ENCODE measurements at places on chromosomes 5 and 9.

GRCh38 chr9:136784249-136784996 lies 6.7 kb upstream of the TMEM141 start:
- DNase-seq, result no peak

DNA sequence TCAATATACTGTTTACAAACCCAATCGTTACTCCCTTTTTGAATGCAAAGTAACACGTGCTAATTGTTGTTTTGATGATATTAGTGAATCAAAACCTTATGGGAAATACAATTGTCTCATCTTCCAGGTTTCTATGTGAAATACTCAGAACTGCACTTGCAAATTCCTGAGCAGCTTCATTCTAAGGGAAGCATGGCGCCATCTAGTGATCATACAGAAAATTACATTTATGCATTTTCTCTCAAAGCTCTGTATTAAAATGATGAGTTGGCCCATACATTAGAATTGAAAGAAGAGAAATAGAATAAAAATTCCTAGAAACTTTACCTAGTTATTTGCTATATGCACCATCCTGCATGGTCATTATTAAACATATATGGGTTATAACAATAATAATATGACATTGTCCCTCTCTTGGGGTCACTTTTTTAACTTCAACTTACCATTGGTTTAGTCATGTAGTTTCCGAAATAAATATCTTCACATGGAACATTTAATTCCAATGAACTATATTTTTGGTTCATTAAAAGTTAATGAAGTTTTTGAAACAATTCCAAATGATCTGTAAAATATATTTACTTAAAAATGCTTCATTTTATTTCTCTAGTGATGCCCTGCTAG lies 220.0 kb downstream of the PDE4D start:
- no peak for DNase-seq

GRCh38 chr9:121399883-121400607 lies 30.0 kb upstream of the STOM start:
- peak; percentile 37 for DNase-seq

- DNase-seq, result peak; percentile 59
Observed at GRCh38 chr5:20360263-20360662, 372.3 kb upstream of the CDH18 start.

DNA sequence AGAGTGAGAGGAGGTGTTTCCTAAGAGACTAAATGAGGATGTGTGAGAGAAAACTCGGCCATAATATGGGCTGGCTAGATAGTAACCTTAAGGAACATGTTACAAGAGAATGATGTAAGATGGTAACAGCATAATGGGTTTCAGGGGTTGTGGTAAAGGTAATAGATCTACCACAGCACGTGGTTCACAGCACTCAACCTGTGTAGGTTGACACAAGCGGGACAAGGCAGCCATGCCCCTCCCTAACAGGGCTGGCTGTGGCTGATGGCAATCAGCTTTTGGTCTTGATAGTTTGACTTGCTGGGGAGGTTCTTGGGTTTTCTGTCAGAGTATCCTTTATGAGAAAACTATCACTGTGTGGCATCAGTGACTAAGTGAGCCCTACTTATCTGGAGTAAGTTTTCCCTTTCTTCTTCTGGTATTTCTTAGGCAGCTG lies 138.6 kb downstream of the TRIO start:
- DNase-seq, result no peak

GRCh38 chr5:113213551-113214425 lies 221.0 kb downstream of the TSSK1B start:
- DNase-seq, result no peak

- no peak for DNase-seq
Observed at GRCh38 chr9:127562841-127563401, 49.2 kb upstream of the STXBP1 start.

GRCh38 chr5:124596595-124597421 lies 149.6 kb downstream of the ZNF608 start:
- DNase-seq, result peak; percentile 93

DNA sequence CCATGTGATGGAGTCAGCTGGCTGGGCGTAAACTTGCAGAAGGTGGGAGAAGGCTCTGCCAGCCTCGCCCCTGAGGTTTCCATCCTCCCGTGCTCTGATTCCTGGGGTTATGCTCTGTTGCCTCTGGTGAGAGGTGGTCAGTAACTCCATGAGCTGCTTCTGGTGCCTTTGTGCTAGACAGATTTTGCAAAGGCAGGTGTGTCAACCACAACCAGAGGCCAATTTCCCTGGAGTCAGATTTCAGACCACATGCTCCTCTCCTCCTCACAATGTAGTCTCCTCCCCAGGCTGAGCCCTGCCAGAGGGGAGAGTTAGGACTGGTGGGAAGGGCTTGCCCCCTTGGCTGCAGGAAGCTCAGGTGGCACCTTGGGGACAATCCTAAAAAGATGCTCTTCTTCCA lies 38.8 kb upstream of the TENT4A start:
- no peak for DNase-seq

DNA sequence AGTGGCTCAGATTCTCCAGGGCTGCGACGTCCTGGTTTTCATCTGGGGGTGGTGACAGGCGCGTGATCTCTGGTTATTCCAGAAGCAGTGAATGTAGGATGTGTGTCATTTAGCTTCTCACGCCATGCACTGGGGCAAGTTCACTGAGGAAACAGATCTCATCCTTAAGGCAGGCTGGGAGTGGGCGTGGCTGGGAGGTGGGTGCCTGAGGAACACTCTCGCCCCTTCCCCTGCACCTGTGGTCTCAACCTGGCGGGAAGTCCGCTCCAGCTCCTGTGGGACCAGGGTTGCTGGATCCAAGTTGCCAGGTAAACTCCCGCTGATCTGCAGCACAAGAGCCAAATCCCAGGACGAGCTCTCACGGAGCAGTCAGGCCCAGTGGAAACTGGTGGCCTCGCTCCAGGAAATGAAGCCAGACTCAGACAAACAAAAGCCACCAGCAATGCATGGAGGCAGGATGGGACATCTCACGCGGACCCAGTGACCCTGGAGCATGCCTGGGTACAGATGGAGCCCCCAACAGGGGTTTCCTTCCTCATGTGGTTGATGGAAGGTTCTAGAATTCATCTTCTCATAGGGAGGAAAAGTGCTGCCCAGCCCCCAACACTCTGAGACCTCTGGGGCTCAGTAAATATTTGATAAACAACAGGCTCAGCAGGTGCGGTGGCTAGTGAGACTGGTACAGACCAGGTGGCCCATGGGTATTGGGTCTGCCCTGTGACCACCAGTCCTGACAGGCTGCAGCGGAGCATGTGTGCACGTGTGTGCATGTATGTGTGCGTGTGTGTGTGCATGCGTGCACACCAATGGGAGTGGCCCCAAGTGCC lies 16.3 kb upstream of the SLC12A7 start:
- DNase-seq, result no peak

- no peak for DNase-seq
Observed at GRCh38 chr5:149416987-149417710, 38.1 kb upstream of the IL17B start.

- DNase-seq, result no peak
Observed at GRCh38 chr9:112285056-112285455, 48.4 kb downstream of the PTBP3 start.

DNA sequence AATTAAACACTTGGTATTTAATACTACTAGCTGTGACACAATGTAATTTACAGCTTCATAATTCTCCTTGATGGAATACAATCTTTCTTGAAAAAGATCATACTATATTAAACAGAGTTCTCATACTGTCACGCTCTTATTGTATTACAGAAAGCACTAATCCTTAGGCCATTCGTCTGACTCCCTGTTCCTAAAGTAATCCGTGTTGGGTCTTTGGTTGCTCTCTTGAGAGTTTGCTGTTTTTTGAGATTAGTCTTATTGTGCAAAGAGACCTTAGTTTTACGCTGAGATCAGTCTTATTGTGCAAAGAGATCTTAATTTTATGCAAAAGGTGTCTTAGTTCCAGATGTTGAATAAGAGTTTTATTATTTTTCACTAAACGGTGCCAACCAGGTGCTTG lies 190.6 kb downstream of the ISL1 start:
- no peak for DNase-seq

DNA sequence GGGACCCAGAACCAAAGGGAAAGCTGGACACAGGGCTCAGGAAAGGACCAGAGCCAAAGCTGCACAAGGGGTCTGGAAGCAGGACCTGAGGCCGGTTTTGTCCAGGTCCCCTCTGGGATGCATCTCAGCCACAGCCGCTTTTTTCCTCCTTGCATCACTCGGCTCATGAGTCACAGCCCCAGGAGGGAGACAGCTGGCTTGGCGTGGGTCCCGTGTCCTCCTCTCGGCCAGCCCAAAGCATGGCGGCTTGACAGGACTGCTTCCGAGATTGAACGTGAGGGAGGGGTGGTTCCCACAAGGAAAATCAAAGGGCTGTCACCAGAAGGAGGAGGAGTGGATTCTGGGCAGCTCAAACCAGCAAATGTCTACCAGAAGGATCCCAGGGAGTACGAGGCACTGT lies 56.7 kb upstream of the CPLX2 start:
- DNase-seq, result no peak

GRCh38 chr9:81682797-81683196 lies 6.5 kb downstream of the TLE1 start:
- no peak for DNase-seq

GRCh38 chr9:38362852-38363588 lies 29.5 kb upstream of the ALDH1B1 start:
- no peak for DNase-seq

DNA sequence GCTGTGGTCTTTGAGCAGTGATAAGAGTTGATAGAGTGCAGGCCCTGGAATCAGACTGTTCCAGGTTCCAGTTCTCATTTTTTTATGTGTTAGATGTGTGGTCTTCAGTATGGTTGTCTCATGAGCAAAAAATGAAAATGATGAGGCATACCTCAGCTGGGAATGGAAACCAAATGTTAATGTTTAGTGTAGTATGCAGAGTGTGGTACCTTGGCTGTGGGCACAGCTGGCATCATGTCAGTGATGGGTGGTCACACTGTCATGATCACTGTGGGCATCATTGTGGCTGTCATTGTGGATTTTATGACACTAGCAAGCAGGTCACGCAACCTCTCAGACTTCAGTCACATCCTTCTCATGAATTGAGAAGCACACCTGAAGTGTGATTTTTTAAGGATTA lies 6.4 kb downstream of the ABLIM3 start:
- no peak for DNase-seq

- no peak for DNase-seq
Observed at GRCh38 chr9:97386265-97386633, 25.6 kb upstream of the TDRD7 start.

GRCh38 chr9:133449760-133450159 lies 10.0 kb upstream of the CACFD1 start:
- DNase-seq, result no peak

GRCh38 chr5:171369056-171369455 lies 18.6 kb upstream of the NPM1 start:
- DNase-seq, result no peak

GRCh38 chr9:133261103-133261752 lies 13.8 kb downstream of the ABO start:
- DNase-seq, result no peak

GRCh38 chr9:81969971-81970370 lies 18.6 kb upstream of the SPATA31D1 start:
- no peak for DNase-seq

DNA sequence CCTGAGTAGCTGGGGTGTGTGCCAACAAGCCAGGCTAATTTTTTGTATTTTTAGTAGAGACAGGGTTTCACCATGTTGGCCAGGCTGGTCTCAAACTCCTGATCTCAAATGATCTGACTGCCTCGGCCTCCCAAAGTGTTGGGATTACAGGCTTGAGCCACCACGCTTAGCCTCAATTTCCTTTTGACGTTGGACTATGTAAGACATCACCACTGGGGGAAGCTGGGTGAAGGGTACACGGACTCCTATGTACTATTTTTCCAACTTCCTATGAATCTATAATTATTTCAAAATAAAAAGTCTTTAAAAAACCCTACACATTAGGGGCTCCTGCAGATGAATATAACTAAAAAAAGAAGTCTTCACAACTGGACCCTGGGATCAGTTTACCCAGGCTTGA lies 44.0 kb downstream of the NKX2-5 start:
- DNase-seq, result no peak

DNA sequence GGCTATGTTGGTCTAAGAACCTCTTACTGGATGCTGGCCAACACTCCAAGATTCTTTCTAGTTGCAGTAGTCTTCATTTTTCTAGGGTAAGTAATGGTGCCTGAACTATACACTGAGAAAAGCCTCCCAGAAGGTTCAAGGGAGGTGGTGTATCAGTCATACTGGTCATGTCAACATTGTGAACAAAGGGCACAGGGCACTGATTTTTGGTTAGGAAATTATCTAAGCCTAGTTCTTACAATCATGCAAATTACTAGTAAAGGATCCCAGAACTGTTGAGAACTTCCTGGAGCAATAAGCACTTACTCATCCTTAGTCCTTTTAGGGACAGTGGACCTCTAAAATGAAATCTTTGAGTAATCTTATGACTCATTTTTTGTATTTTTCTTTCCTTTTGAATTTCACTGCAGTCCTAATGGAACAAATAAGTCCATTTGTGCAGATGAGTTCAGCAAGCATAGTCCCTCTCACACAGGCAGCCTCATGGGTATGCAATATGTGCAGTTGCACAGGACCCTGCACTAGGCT lies 21.1 kb upstream of the CDC42SE2 start:
- no peak for DNase-seq

GRCh38 chr9:98372077-98372836 lies 116.8 kb upstream of the TBC1D2 start:
- DNase-seq, result no peak

GRCh38 chr9:111897601-111898137 lies 1.1 kb downstream of the UGCG start:
- no peak for DNase-seq

DNA sequence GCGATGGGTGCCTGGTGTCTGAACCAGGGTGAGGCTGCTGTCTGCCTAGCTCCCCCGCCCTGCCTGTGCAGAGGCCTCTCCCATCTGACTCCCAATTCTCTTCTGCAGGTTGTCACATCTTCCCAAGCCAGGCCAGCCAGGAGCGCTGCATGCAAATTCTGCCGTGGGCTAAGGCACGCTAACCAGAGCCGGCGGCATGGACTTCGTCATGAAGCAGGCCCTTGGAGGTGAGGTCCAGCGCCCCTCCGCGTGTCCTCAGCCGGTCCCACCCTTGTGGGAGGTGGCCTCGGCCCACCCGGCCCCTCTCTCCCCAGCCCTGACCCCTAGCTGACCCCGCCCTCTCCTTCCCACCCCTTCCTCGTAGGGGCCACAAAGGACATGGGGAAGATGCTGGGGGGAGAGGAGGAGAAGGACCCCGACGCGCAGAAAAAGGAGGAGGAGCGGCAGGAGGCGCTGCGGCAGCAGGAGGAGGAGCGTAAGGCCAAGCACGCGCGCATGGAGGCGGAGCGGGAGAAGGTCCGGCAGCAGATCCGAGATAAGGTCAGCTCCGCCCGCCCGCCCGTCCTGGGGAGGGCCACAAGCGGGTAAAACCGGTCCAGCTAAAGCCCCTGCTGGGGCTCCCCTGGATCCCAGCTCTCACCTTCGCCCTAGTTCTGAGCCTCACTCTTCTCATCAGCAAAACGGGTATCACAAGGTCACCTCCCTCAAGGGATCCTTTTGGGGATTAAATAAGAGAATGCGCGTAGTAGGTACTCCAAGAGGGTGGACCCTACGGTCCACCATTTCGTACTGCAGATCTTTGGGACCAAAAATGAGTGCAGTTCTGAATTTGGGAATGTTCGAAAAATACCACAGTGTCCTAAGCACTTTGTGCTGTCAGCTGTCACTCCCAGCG lies 7.4 kb downstream of the CPLX2 start:
- no peak for DNase-seq
